ENCODE measurements at places on chromosomes 13 and 19. TPM values are rescaled to one million over a fixed set of nuclear protein-coding genes. Genes with fewer than 3 reads are reported as not detected.

GRCh38 chr13:66950666-66951065, 279.5 kb downstream of the PCDH9 start:
- DNase-seq: no peak

DNA sequence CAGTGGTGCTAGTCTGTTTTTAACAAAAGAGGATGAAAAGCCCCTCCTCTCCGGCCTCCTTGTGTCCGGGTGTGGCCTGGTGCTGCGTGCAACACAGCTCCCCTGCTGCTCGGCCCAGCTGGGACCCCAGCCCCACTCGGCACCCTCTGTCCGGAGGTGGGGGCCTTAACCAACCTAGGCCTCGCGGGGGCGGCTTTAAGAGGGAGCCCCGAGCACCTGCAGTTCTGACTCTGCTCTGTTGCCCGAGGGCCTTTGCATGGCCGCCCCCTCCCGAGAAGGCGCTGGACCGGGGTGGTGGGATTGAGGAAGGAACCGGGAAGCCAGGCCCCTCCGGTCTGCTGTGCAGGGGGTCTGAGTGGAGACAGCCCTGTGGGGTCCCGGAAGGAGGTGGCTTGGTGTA, 5.7 kb upstream of the GRIN3B start:
- no peak for DNase-seq

- DNase-seq: peak; percentile 59
Measured at GRCh38 chr19:18155095-18156087, 2.4 kb downstream of the PIK3R2 start.

- DNase-seq: no peak
Measured at GRCh38 chr19:16113727-16114126, 2.0 kb downstream of the RAB8A start.

- no peak for DNase-seq
Measured at GRCh38 chr13:84925443-84925842, 873.8 kb downstream of the SLITRK6 start.

- peak; percentile 14 for DNase-seq
Measured at GRCh38 chr13:43730642-43731041, 56.1 kb downstream of the ENOX1 start.

MAB21L1 gene
- 0.48 TPM for total RNA-seq

TTYH1 gene
- 1.1 TPM for total RNA-seq

SIGLEC8 gene
- total RNA-seq: not detected

TEX29 gene
- total RNA-seq: not detected
